ENCODE measurements at places on chromosomes 2 and 18. TPM values are rescaled to one million over a fixed set of nuclear protein-coding genes. Genes with fewer than 3 reads are reported as not detected.
A peak's percentile ranks its signal among the peaks of the same experiment; 100 is the strongest.

- no peaks in the 10 kb centered on the region for H3K36me3 ChIP-seq
- H3K27me3 ChIP-seq, result no peaks in the 10 kb centered on the region
- H3K4me1 ChIP-seq, result no peaks in the 10 kb centered on the region
- H3K4me3 ChIP-seq, result no peak overlapping the region
Observed at GRCh38 chr2:67904966-67905365, 157.8 kb downstream of the C1D start.

DNA sequence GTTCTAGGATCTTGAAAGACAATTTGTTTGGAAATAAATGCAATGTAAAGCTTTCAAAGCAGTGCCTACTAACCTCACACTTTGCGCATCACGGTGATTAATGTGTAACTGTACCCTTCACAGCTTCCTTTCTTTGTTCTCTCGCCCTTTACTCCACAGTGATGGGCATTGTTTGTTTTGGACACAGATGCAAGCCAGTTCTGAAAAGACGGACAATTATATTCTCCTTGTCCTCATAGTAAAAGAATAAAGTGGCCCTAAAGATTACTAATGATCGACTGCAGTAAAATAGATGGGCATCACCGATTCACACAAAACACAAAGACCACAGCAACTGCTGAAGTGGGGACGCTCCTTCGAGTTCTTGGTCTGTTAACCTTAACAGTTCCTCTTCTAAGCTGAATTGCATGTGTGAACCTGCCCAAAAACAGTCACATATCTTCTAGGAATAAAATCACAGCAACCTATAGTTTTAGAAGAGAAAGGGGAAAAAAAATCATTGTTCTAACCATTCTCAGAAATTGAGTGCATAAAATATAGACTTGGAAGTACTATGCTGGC, 7.7 kb downstream of the L3MBTL4 start:
- no peaks in the 10 kb centered on the region for H3K27me3 ChIP-seq
- H3K27ac ChIP-seq, result no peak overlapping the region
- no peak overlapping the region for H3K4me3 ChIP-seq

DNA sequence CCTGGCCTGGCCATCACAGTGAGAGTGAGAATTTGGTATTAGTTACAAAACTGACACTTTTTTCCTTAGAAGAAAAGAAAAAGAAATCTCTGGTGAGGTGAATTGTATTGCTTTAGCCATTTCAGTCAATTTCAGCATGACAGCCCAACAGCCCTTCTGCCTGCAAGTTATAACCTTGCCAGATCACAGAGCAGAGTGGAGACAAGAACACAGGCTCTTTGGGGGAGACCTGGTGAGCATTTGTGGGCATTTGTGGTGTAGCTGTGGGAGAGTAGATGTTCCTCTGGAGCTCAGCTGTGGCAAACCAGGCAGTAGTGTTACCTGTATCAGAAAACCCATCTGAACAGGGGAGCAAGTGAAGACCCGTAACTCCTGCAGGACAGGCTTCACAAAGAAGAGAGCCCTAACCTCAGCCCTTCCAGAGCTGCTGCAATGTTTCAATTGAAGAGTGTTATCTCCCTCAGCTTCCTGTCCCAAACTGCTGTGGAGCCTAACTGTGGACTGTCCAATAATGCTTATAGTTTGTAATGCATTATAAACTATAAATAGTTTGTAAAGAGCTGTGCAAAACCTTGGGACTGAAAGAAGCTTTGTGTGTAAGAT, 22.8 kb upstream of the DLX1 start:
- no peak for DNase-seq
- no peak overlapping the region for H3K27ac ChIP-seq
- H3K4me1 ChIP-seq, result no peaks in the 10 kb centered on the region
- no peaks in the 10 kb centered on the region for H3K27me3 ChIP-seq

DNA sequence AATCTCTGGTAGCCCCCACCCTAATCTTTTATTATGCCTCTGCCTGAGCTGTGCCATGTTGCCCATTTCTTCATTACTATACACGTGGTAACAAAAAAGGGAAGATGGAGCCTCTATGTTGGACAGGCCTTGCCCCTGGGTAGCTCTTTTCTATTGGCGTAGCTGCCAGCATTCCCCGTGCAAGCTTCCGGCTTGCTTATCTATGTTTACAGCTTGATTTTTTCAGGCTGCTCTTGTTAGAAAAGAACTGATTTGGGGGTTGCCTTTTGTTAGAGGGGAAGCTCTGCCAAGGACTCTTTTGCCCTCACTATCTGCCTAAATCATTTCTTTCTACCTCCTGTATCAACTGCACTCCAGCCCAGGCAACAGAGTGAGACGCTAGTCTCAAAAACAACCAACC, 45.5 kb upstream of the ZSWIM2 start:
- H3K4me1 ChIP-seq, result no peaks in the 10 kb centered on the region
- H3K27me3 ChIP-seq, result no peaks in the 10 kb centered on the region
- H3K27ac ChIP-seq, result no peak overlapping the region
- no peaks in the 10 kb centered on the region for H3K36me3 ChIP-seq

- no peaks in the 10 kb centered on the region for H3K4me1 ChIP-seq
- H3K36me3 ChIP-seq, result no peaks in the 10 kb centered on the region
- DNase-seq, result no peak
Observed at GRCh38 chr2:164710837-164711765, 89.8 kb upstream of the GRB14 start.

GRCh38 chr18:23179416-23179815, 44.1 kb downstream of the CABLES1 start:
- no peaks in the 10 kb centered on the region for H3K36me3 ChIP-seq
- peaks cover 20% of the 10 kb centered on the region for H3K4me1 ChIP-seq
- no peak for DNase-seq
- H3K27me3 ChIP-seq, result no peaks in the 10 kb centered on the region

- H3K4me3 ChIP-seq, result no peak overlapping the region
- no peak for DNase-seq
- peaks cover 4% of the 10 kb centered on the region for H3K27me3 ChIP-seq
Observed at GRCh38 chr18:73752546-73752945, 395.1 kb downstream of the FBXO15 start.

GRCh38 chr2:157261199-157261782, 3.8 kb downstream of the GALNT5 start:
- no peak overlapping the region for H3K4me3 ChIP-seq
- no peak overlapping the region for H3K27ac ChIP-seq
- H3K4me1 ChIP-seq, result no peaks in the 10 kb centered on the region

DNA sequence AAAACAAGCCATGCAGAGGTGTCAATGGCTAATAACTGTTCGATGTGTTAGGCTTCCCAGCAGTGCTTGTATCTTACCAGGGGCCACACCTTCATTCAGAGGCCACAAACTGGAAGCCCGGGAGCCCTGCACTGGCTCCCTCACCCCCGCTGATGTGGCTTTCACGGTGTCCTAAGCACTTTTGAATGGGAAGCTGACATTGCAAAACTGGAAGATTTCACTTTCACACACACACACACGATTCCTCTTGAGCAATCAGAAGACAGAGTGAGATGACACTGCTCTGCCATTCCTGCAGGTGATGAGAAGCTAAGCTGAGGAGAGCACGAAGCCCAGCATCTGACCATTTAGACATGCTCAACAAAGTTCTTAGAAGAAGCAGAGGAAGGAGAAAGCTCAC, 8.6 kb upstream of the ZNF407 start:
- DNase-seq, result no peak
- peaks cover 31% of the 10 kb centered on the region for H3K27me3 ChIP-seq
- H3K4me1 ChIP-seq, result peaks cover 4% of the 10 kb centered on the region

DNA sequence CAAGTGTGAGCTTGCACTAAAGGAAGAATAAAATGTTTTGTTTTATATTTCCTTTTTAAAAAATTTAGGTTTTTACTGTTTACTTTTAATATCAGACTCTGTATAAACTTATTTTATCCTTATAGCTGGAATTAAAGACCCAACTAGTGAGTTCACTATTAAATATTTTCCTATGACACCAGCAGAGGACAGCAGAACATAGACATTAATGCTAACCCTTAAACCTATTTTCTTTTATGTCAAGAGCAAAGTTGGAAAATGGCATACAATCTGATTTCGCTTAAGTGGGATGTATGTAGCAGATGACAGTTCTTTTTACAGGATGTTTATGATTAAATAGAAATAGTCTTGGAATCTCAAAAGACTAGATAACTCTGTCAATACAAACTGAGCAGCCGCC, 188.2 kb upstream of the XIRP2 start:
- H3K27ac ChIP-seq, result no peak overlapping the region
- peak; percentile 7 for DNase-seq
- no peaks in the 10 kb centered on the region for H3K27me3 ChIP-seq
- H3K4me3 ChIP-seq, result no peak overlapping the region

- H3K27me3 ChIP-seq, result no peaks in the 10 kb centered on the region
- H3K27ac ChIP-seq, result no peak overlapping the region
- H3K4me1 ChIP-seq, result no peaks in the 10 kb centered on the region
- DNase-seq, result no peak
- no peak overlapping the region for H3K4me3 ChIP-seq
Observed at GRCh38 chr2:111634995-111635538, 248.9 kb downstream of the ANAPC1 start.

GRCh38 chr18:21262244-21262643, 20.2 kb downstream of the GREB1L start:
- H3K36me3 ChIP-seq, result no peaks in the 10 kb centered on the region
- H3K4me1 ChIP-seq, result peaks cover 6% of the 10 kb centered on the region
- DNase-seq, result no peak
- H3K27me3 ChIP-seq, result no peaks in the 10 kb centered on the region
- H3K4me3 ChIP-seq, result no peak overlapping the region
- H3K27ac ChIP-seq, result no peak overlapping the region

DNA sequence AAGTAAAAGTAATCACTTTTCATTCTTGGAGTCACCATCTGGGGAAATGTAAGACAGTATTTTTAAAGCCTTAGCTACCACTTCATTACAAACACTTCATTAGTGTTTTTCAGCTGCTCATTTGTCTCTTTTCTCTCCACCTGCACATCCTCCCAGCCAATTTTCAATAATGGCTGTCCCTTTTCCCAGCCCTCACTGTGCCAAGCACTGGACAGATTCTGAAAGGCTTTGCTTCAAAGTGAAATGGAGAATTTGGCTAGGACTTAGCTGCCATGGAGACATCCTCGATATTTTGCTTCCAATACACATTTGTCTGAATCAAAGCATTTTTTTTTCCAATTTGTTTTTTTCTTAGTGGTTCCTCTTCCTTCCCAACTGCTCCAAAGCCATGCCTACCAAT, 272.4 kb upstream of the NRXN1 start:
- no peak overlapping the region for H3K27ac ChIP-seq
- H3K36me3 ChIP-seq, result no peaks in the 10 kb centered on the region
- no peak for DNase-seq
- no peaks in the 10 kb centered on the region for H3K4me1 ChIP-seq

DNA sequence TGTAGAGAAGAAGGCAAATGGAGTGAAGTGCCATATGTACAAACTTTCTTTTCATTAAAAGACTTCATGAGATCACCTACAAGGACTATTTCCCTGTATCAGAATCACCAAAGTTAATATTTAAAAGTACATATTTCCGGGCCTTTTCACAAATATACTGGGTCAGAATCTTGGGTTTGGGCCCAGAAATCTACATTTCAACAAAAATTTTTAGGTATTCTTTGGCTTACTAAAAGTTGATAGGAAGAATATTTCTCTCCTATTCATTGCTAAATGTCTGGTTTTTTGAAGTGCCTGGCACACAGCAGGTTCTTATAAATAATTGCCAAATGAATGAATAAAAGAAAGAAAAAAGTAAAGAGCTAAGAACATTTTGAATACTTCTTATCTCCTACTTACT, 843.8 kb upstream of the ACVR2A start:
- no peak for DNase-seq
- no peaks in the 10 kb centered on the region for H3K36me3 ChIP-seq
- H3K4me3 ChIP-seq, result no peak overlapping the region

- no peaks in the 10 kb centered on the region for H3K27me3 ChIP-seq
- no peak overlapping the region for H3K27ac ChIP-seq
- peaks cover 4% of the 10 kb centered on the region for H3K36me3 ChIP-seq
- no peak overlapping the region for H3K4me3 ChIP-seq
Observed at GRCh38 chr2:63881205-63881604, 39.5 kb downstream of the UGP2 start.

DNA sequence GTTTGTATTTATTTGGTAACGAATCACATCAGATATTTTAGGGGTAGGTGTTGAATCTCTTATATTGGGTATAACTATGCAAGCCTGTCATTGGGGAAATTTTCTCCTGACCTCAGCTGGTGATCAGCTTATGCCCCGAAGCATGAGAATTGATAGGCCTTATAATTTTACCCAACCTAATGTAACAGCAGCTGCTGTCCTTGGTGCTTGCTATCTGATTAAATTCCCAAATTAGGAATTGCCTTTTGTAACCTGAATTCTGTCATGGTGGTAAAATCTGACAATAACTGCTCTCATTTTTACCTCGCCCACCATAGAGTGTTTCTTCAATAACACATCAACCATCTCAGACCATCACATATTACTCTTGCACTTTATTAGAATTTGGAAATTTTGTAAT, 1542.6 kb upstream of the PIK3C3 start:
- no peaks in the 10 kb centered on the region for H3K36me3 ChIP-seq
- H3K4me3 ChIP-seq, result no peak overlapping the region
- H3K4me1 ChIP-seq, result no peaks in the 10 kb centered on the region
- no peaks in the 10 kb centered on the region for H3K27me3 ChIP-seq
- no peak overlapping the region for H3K27ac ChIP-seq

- H3K4me1 ChIP-seq, result peaks cover 16% of the 10 kb centered on the region
- peak; percentile 93 for DNase-seq
- peaks cover 3% of the 10 kb centered on the region for H3K36me3 ChIP-seq
- H3K27ac ChIP-seq, result peak within 1 kb of the TSS; percentile 99
- no peaks in the 10 kb centered on the region for H3K27me3 ChIP-seq
Observed at GRCh38 chr2:74482801-74483674, at the start of the genes CCDC142 and TTC31. Gene CCDC142, minus strand, starts transcription at chr2:74482998. Its CDS starts 161 bp downstream, at chr2:74482837. Gene TTC31, plus strand, starts transcription at chr2:74483081. Its CDS starts 15 bp downstream, at chr2:74483096.

GRCh38 chr2:24926602-24927252, 6.7 kb upstream of the ADCY3 start:
- H3K27ac ChIP-seq, result no peak overlapping the region
- H3K27me3 ChIP-seq, result no peaks in the 10 kb centered on the region
- no peaks in the 10 kb centered on the region for H3K36me3 ChIP-seq
- no peak for DNase-seq
- H3K4me1 ChIP-seq, result no peaks in the 10 kb centered on the region
- no peak overlapping the region for H3K4me3 ChIP-seq

DNA sequence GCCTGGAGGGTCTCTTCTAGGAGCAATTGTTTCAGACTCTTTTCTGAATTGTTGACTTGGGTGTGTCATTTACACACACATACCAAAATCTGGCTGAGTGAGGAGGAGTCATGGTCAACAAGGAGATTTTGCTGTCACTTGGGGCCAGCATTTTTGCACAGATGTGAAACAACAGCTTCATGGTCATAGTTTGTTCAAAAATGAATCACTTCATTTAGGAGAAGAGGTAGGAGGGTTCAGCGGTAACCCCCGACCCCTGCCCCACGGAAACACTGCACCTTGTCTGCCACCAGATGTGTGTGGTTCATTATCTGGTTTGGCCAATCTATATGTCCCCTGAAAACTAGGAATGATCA, 42.2 kb downstream of the LBH start:
- H3K27ac ChIP-seq, result no peak overlapping the region
- no peaks in the 10 kb centered on the region for H3K36me3 ChIP-seq
- H3K27me3 ChIP-seq, result no peaks in the 10 kb centered on the region
- H3K4me1 ChIP-seq, result no peaks in the 10 kb centered on the region
- no peak overlapping the region for H3K4me3 ChIP-seq
- DNase-seq, result no peak

POTEJ gene
- not detected for total RNA-seq

SP100 gene
- 27.2 TPM for total RNA-seq

ARHGAP25 gene
- total RNA-seq, result 0.49 TPM

DSEL gene
- 6.8 TPM for total RNA-seq

NTSR2 gene
- total RNA-seq, result 0.15 TPM

MLPH gene
- 60.2 TPM for total RNA-seq

MRPS9 gene
- total RNA-seq, result 27.4 TPM

CNDP1 gene
- total RNA-seq, result not detected

CCT4 gene
- 239 TPM for total RNA-seq

ALPP gene
- 7.3 TPM for total RNA-seq

LRRC30 gene
- total RNA-seq, result not detected

CCDC150 gene
- 19.0 TPM for total RNA-seq

CAVIN2 gene
- total RNA-seq, result 0.95 TPM

TM4SF20 gene
- total RNA-seq, result not detected

ODC1 gene
- 159 TPM for total RNA-seq

Measured in Panc1 (cell line).